Activated naive CD8-positive, alpha-beta T cell treated with anti-CD3 and anti-CD28 coated beads, Interleukin-2, amount 10 ng/mL, durations not matched to agents 7 days and 5 days (primary cell): ENCODE measurements at places on chromosomes 12 and 14. TPM values are rescaled to one million over a fixed set of nuclear protein-coding genes. Genes with fewer than 3 reads are reported as not detected.

GRCh38 chr14:57875296-57875695 is 9.4 kb upstream of the SLC35F4 start:
- DNase-seq: no peak

DNA sequence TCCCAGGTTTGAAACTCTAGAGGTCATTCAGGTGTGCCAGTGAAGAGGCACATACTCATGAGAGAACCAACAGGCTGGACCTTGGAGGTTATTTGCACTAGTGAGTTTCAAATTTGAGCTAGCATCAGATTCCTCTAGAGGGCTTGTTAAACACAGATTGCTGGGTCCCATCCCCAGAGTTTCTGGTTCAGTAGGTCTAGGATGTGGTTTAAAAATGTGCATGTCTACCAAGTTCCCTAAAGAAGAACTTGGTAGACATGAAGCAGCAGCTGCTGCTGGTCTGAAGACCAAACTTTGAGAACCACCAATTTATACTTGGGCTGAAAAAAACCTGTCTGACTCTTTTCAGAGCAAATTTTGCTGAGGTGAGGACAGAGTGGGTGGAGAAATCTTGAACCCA is 61.7 kb downstream of the SUSD6 start:
- DNase-seq: no peak

GRCh38 chr14:34300882-34301734 is 160.9 kb downstream of the SPTSSA start:
- DNase-seq: no peak

Gene APOLD1
- 10.3 TPM for total RNA-seq

Gene LRP1
- 4.9 TPM for total RNA-seq

GRCh38 chr14:68283378-68284123 is 464.0 kb downstream of the RAD51B start:
- peak; percentile 70 for DNase-seq

GRCh38 chr12:20657496-20657895 is 37.6 kb upstream of the SLCO1C1 start:
- no peak for DNase-seq
